ENCODE measurements at places on chromosomes 5 and 9.

DNA sequence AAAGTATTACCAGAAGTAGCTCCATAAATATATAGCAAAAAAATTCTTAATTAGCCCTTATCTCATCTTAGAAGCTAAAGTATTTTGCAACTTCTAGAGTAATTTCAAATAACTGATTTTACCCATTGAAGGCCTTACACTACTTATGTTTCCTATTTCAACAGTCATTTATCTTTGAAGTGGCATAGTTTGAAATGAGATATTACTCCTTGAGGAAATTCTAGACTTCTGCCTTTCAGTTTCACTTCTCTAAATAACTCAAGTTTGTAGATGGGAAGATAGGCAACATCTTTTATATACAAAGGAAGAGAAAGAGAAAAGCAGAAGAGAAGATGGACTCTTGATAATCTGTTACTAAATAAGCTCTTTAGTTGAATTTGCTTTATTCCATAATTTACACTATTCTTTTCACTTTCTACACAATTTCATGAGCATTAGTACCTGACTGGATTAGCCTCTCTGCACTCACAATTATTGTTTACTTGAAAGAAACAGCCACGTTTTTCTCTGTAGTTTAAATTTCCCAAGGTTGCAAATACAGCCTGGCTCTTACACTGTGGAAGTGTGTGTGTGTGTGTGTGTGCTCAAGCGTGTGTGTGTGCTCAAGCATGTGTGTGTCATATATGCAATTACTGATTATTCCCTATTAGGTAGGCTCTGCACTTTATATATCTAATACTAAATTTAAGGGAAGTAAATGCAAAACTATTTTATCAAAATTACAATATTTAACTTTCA lies 60.6 kb upstream of the EMB start:
- DNase-seq: no peak

- no peak for DNase-seq
Measured at GRCh38 chr5:137695651-137696428, 40.0 kb downstream of the KLHL3 start.

GRCh38 chr9:87569518-87569917 lies 71.9 kb downstream of the DAPK1 start:
- no peak for DNase-seq

DNA sequence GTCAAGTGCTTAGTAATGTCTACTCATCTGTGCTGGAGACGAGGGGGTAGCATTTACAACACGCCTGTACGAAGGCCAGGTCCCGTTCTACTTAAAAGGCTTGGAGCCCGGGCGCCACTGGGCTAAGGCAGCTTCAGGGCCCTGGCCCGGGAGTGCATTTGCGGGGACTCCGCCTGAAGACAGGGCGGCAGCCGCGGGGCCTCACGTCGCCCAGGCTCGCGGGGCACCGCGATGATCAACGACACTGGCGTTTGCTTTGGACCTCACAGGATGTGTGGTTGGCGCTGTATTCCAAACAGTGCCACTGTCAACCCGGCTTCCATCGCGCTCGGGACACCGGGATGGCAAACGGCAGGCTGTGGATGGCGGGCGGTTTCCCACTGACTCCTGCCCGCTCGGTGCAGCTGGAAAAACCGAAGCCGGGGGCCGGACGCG lies 1.1 kb upstream of the TENT4A start:
- DNase-seq: no peak
